Activated T-helper 1 cell treated with Interleukin-2 at 50 U/mL for 16 hours (primary cell): ENCODE measurements at places on chromosomes 12 and 14.

DNA sequence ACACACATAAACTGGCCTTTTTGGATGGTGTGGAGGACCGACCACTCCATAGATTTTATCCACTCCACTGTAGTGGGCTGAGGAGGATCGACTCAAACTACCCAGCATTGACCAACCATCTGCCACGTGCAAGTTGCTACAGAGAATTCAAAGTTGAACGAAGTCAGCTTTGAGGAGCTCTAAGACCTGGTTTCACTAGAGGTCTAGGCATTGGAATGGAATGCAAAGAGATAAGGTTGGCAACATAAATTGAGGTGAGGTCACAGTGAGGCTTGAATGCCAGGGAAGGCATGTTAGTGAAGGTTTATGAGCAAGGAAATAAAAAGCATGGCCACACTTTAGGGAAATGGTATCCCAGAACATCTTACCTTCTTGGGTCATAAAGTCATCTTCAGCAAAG is 14.5 kb downstream of the VWF start:
- no peak for DNase-seq

- no peak for DNase-seq
These were observed 108.7 kb upstream of the NCOR2 start for GRCh38 chr12:124675881-124676713.

- no peak for DNase-seq
These were observed 11.0 kb downstream of the WDR20 start for GRCh38 chr14:102150744-102151143.

- DNase-seq: no peak
These were observed 103.3 kb upstream of the PMCH start for GRCh38 chr12:102300824-102301461.

DNA sequence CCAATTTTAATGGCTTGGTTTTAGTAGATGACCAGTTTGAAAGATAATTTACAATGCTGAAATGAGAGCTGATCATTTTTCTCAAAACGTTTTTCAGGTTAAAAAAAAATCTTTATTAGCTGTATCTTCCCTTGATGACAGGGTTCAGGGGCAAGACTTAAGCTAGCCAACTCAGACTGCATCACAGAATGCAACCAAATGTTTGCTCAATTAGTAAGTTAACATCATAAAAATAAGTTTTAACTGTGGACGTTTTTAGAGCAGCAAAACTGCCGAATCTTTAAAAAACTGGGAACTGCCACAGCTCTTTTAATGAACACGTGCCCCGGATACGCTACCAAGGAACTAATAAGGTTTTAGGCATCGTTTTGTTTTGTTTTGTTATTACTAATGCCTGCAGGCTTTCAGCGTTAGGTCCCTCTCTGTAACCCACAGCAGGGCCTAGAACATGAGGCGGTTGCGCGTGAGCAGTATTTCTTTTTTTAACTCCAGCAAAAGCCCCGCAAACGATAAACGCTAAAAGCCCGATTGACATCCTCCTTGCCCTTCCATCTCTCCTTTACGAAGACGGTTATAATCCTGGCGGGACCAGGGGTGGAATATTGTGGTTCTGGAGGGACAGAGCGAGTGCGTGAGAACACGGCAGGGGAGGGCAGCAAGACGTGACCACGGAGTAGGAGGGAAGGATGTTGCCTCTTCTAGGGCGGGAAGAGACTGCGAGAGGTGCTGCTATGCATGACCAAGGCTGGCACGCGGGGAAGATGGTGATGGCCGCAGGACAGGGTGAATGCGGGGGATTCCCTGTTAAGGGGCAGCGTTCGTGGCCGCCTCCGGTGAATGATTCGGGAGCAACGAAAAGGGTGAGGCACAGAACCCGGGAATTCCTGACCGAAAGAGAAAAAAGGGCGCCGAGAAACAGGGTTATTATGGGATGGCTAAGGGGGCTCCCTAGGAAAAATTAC is 652 bp downstream of the SUPT16H start:
- peak; percentile 24 for DNase-seq

DNA sequence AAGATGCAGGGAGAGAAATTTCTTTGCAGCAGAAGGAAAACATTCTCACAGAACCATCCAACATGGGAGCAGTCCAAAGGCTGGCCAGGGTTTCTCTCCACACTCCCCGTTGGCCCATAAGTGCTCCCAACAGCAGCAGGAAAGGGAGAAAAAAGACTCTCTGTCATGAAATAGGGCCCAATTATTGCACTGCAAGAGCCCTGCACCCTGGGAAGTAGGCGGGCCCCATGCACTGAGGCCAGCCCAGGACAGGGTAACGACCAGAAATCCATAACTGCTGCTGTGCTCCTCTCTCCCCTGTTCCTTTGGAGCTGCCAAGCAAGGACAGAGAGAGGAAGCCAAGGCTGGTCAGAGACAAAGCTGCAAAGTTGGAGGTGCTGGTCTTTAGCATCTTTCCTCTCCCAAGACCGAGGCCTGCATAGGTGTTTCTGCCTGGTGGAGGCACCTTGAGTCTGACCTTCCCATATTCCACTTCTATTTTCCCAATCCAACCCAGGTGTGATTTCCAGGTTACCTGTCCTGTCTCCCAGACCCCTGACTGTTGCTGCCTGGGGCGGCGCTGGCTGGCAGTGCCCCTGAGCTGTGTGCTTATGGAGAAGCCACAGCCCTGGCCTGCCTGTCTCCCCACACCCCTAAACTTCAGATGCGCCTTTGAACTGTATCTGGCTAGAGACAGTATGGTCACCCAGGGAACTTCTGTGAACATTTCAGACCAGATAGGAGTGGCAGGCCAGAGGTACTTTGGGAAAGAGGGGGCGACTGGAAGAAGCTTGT is 6.8 kb downstream of the GALNT16 start:
- no peak for DNase-seq

GRCh38 chr14:92579244-92579936 is 65.8 kb downstream of the RIN3 start:
- no peak for DNase-seq

DNA sequence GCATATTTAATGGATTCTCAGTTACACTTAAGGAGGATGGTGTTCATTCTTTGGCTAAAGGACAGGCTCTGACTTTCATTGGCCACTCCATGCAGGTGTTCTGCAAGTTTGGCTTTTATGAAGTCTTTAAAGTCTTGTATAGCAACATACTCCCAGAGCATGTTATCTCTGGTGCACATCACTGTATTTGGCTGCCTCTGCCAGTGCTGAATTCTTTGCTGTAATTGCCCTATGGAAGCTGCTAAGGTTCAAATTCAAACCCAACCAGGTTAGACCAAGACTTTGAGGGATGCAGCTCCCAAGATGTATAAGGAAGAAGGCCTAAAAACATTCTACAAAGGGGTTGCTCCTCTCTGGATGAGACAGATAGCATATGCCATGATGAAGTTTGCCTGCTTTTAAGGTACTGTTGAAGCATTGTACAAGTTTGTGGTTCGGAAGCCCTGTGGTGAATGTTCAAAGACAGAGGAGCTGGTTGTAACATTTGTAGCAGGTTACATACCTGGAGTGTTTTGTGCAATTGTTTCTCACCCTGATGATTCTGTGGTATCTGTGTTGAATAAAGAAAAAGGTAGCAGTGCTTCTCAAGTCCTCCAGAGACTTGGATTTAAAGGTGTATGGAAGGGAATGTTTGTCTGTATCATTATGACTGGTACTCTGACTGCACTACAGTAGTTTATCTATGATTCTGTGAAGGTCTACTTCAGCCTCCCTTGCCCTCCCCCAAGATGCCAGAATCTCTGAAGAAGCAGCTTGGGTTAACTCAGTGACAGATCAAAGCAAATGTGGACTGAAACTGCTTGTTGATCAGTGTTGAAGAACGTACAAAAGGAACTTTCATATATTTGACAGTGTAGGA is 19.4 kb downstream of the TMEM116 start:
- no peak for DNase-seq

- no peak for DNase-seq
These were observed 198.5 kb upstream of the PWP1 start for GRCh38 chr12:107487011-107487680.
